NCI-H2081 (cell line): ENCODE measurements at places on chromosomes 7 and 10.

- no peak for DNase-seq
Measured at GRCh38 chr7:154785898-154786297, 217.0 kb downstream of the PAXIP1 start.

GRCh38 chr7:38374507-38374906, 101.1 kb upstream of the TARP start:
- peak; percentile 36 for DNase-seq

- DNase-seq = no peak
Measured at GRCh38 chr7:69631131-69631530, 32.9 kb downstream of the AUTS2 start.

- no peak for DNase-seq
Measured at GRCh38 chr10:67976292-67977245, 92.1 kb downstream of the SIRT1 start.

GRCh38 chr10:5811387-5811821, 1.8 kb downstream of the GDI2 start:
- no peak for DNase-seq

DNA sequence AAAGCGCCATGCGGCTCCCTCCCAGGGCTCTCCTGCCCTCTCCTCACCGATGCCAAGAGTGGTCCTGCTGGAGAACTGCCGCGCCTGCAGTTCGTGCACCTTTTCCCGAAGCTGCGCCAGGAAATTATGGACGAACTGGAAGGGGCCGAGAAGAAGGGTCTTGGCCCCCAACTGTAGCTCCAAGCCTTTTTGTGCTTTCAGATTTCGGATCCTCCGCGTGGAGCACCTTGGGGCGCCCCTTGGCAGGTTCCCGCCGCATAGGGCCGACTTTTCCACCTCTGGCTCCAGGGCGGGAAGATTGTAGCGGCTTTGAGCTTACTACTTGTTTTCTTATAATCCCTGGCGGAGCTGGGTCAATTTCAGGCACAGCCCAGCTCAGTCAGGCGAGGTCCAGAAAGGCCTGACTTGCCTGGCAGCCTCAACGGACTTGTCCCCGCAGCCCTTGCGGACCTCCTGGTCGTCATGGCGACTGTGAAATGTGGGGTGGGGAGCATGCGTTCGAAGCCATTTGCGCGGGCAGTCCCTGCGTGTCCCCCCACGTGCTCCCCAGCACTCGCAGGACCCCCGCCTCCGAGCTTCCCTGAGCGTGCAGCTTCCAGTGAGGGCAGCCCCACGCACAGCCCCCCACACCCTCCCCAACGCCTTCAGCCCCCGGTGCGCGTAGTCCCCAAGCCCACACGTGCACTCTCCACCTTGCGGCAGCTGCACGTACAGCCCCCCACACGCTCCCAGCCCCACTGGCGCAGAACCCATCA, 129.9 kb downstream of the KBTBD2 start:
- no peak for DNase-seq

DNA sequence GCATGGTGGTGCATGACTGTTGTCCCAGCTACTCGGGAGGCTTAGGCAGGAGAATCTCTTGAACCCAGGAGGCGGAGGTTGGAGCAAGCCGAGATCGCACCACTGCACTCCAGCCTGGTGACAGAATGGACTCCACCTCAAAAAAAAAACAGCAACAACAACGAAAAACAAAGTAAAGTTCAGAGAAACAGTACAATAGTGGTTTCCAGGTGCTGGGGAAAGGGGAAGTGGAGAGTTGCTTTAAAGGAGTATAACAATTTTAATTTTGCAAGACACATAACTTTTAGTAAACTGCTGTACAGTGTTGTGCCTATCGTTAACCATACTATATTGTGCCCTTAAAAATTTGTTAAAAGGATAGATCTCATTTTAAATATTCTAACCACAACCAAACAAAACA, 662.7 kb upstream of the POT1 start:
- DNase-seq = no peak
